Activated T-cell treated with anti-CD3 and anti-CD28 coated beads, Interleukin-2, amount 50 U/mL, for 72 hours (primary cell): ENCODE measurements at places on chromosomes 6 and 20.

GRCh38 chr6:37298958-37299357 lies 41.0 kb upstream of the TMEM217 start:
- DNase-seq: no peak

GRCh38 chr6:22873513-22874136 lies 304.3 kb downstream of the HDGFL1 start:
- DNase-seq: no peak

DNA sequence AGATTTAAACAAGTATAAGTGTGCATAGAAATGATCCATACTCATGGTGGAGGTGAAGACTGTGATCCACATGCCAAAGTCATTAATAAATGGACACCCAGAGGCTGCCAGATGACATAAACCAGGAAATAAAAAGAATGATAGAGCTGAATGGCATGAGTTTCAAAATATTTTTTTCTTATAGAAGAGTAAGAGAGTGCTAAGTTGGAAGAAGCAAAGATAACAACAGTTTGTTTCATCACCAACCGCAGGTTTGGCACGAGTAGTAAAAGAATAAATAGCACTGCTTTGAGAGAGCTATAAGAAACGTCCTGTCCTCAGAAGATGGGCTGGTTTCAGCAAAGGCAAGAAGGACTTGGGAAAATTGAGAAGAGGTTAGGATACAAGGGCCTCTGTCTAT lies 246.9 kb downstream of the UBE3D start:
- no peak for DNase-seq

GRCh38 chr6:108526739-108527174 lies 34.0 kb upstream of the FOXO3 start:
- no peak for DNase-seq

GRCh38 chr20:17939622-17940223 lies 28.9 kb downstream of the SNX5 start:
- no peak for DNase-seq

DNA sequence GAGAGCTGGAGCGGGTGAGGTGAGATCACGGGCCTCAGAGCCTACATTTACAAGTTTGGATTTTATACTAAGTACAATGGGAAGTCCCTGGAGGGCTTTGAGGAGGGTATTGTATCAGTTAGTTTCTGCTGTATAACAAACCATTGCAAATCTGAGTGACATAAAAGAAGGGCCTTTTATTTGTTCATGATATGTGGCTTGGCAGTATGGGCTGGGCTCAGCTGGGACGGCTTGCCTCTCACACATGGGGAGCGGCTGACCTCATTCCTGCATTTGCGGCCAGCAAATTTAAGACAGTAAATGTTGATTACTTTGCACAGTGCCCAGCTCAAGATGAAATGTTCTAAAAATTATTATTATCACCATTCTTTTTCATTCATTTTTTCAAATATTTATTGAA lies 21.7 kb downstream of the GDAP1L1 start:
- DNase-seq: no peak

- DNase-seq: no peak
These were observed 31.9 kb upstream of the ZNF217 start for GRCh38 chr20:53625311-53626129.

DNA sequence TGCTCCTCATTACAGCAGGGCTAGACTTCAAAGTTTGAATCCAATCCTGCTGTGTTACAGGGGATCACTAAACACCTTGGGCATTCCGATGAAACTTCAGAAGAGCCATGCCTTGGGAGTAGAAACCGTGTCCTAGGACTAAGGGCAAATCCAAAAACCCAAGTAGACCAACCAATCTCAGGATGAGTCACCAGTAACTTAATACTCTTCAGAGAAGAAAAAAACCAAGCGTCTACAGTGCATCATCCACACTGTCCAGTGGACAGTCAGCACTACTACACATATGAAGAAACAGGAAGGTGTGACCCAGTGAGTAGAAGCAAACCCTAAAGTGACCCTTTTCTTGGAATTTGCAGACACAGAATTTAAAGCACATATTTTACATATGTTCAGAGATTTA lies 39.5 kb upstream of the VAPB start:
- no peak for DNase-seq

DNA sequence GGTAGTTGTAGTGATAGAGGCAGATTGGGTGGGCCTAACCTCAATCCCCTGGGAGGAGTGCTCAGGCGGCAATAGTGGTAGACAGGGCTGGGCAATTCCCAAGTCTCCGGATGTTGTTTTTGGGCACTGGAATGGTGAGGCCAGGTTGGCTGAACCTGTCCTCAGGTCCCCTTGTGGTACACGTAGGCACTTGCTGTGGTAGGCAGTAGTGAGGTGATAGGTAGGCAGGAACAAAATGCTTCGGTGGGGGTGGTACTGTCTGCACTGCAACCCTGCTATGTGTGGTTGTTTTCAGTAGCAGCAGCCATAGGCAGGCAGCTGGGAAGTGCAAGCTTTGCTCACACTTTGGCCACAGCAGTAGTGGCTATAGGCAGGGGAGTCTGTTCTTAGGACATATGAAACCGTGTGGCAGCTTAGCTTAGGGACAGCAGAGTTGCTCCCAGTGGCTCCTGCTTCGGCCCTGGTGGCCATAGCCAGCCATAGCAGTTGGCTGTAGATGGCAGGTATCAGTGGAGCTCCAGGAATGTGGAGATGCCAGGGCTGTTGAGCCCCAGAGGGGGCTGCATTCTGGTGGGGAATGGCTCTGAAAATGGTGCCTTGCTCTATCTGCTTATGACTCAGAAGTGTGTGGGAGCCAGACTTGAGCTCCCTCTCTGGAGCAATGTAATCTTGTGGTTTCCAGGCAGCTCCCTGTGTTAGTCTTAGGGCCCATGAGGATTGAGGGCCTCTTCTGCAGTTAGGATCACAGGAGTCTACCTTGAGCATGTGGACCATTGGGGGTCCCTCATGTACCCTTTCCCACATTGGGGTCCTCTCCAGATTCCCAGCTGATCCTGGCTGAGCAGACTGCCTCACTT lies 241.8 kb upstream of the BMP2 start:
- DNase-seq: no peak

DNA sequence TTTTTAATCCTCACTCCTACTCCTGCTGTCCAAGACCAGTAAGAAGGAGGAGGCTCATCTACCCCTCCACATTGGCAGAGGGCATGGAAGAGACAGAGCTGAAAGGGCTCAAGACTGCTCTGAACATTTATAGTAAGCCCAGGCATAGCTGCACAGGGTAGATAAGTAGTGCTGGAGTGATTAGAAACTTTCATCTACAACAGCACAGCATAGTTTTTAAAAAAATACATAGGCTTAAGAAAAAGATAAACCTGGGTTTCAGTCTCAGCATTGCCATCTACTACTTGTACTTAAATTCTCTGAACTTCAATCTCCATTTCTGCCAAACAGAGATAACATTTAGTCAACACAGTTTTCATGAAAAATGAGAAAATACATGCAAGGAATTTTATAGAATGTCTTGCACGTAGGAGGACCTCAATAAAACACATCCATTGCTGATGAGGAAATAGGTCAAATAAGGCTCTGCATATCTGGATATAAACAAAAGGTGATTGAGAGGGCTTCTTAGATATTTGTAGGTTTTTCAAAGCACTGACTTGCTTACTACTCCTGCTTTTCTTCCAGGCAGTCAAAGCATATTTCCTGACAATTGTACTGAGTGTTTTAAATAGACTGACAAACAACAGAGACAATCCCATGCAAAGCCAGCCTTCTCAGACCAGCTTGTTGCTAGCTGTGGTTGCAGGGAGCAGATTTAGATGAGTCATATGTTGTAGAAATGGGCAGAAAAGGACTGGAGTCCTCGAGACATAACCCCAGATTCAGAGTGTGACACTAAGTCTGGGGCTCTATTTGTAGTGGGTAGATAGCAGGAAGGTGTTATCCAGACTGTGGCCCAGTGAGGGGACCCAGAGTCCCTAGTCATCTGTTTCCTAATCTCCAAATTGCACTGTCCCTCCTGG lies 107.4 kb upstream of the TAB2 start:
- DNase-seq: peak; percentile 35

DNA sequence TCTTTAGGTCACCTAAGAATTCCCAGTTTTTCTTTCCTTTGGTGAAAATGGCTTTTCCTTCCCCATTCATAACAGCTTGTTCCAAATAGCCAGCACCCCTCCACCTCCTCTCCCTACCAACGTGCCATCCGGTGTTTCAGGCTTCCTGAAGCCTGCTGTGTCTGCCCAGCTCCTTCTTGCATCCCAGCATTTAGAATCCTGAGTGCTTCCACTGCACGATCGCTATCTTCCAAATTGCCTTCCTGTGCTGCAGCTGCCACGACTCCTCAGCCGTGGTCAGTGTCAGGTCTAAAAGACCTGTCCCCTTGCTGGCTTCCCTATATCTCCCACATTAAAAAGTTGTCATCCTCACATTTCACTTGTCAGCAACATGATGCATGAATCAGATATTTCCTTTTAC lies 550.3 kb upstream of the JARID2 start:
- DNase-seq: no peak

GRCh38 chr6:14876778-14877613 lies 368.9 kb upstream of the JARID2 start:
- DNase-seq: peak; percentile 61

DNA sequence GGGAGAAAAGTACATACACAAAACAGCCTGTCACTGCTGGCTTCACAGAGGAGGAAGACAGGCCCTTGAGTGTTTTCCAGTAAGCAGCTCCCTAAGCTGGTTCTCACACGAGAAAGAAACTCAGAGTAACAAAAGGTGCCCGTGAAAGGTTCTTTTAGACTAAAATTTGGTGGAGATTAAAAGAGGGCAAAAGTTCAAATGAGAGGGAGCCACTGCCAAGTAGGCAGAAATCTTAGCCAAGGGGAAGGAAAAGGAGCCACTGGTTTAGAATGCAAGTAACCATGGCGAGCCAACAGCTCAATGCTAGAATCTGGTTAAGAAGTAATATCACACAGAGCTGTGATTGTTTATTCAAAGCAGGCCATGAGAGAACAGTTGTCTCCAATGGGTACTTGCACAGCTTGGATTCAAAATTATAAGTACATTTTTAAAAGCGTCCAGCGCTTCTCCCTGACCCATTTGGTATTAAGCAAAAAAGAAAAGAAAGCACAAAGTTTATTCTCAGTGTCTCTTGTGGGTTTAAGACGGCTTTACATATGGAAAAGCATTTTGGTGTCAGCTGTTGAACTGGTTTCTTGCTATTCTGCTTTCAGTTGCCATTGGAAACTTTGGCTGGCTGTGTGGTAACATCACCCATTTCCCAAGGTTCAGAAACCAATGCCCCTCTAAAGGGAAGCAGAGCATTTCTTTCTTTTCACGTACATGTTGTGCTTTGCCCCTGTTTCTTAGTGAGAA lies 648.5 kb downstream of the RNF144B start:
- DNase-seq: no peak

- DNase-seq: no peak
These were observed 41.9 kb upstream of the CALHM6 start for GRCh38 chr6:116419069-116419786.

DNA sequence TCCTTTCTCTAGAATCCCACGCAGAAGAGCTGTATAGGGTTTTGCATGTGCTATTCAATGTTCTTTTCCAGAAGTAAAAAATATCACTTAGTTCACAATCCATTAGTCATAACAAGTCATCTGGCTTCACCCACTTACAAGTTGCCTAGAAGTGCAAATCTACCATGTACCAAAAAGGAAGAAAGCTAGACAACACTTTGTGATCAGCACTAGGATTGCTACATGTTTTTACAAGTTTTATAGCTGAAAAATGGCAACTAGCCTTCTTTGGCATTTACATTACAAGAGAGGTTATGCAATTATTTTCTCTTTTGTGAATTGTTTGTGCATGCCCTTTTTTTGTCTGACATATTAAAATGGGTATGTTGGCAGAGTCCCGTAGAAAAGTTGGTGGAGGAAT lies 85.6 kb upstream of the PTPRK start:
- DNase-seq: no peak

- peak; percentile 12 for DNase-seq
These were observed 124.9 kb upstream of the NRN1 start for GRCh38 chr6:6131492-6132109.

DNA sequence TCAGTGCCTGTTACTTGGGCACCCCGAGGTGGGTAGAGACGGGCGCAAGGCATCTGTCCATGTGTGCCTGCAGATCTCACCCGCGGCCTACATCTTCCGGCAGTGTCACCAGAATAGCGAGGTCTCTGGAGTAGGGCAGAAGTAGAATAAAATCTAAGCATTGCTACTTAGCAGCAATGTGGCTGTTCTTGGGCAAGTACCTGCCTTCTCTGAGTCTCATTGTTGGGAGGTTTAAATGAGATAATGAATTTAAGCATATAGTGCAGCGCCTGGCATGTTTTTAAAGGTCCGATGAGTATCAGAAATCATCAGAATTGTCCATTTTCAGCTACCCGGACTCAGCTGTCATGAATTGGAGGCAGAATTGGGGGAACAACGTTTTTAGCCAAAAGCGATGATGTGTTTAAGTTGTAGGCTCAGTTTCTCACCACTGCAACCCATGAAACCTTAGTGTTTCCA lies 800 bp downstream of the ABCC10 start:
- no peak for DNase-seq

DNA sequence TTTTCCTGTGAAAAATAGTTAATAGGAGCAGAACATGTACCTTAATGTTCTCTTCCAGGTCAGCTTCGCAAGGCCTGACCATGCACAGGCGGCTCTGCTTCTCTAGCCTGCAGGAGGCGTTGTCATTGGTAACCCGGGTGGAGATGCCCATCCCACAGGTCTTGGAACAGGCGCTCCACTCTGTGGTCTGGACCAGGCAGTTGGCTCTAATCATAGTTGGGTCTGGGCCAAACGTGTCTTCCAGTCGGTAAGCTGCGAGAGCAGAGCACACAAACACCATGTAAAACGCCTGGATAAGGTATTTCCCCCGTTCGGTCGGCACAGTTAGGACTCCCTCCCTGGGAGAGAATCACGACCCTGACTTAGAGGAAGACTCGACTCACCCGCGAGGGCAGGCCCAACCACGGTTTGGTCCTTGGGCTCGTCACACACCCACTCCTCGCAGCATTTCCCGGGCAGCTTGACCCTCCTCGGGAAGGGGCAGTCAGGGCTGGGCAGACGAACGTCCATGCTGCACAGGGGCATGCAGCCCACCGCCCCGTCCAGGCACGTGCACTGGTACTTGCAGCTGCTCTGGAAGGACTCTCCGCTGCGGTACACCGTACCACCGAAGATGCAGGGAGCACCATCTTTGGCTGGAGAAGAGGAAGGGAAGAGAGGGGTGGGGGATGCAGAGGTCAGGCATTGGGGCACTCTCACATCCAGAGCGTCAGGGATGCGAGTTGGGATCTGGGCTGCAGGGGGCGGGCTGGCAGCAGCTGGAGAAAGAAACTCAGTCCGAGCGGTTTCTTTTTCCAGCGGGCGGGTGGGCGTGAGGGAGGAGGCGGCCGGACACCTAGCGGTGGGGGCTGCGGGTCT lies 1.0 kb downstream of the CCN2 start:
- DNase-seq: peak; percentile 25

- DNase-seq: no peak
These were observed 43.0 kb downstream of the PDYN start for GRCh38 chr20:1950836-1951235.
